ENCODE measurements at places on chromosomes 7 and 10.

DNA sequence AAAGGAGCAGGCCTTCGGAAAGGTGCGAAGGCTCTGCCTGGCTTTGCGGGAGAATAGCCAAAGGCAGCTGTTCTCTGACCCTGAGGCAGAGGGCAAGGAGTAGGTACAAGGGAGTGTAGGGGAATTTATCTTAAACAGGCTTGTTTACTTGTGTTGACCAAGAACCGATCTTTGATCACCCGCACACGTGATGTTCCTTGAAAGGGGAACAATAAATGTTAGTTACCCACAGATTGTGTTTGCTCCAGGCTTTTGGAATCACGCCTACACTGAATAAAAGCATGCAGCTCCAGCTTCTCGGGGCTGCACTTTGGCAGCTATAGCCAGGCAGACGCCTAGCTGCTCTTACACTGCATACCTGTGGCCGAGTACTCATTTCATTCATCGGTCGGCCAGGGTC is 420.8 kb downstream of the PHF14 start:
- no peak for DNase-seq

DNA sequence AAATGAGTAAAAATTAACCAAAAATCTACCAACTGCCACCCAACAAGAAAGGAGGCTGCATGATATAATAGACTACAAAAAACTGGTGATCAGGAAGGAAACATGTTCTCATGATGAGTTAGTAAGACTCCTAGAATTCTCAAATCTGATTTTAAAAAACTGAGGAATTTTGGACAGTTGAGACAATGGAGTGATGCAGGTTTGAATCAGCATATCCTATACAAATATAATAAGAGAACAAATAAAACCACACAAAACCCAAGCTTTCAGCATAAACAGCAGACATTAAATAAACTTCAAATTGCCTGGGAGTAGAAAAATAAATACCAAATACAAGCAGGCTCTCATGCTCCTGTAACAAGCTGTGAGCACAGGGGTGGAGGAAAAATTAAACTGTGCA is 57.8 kb downstream of the SLC25A40 start:
- DNase-seq: no peak

DNA sequence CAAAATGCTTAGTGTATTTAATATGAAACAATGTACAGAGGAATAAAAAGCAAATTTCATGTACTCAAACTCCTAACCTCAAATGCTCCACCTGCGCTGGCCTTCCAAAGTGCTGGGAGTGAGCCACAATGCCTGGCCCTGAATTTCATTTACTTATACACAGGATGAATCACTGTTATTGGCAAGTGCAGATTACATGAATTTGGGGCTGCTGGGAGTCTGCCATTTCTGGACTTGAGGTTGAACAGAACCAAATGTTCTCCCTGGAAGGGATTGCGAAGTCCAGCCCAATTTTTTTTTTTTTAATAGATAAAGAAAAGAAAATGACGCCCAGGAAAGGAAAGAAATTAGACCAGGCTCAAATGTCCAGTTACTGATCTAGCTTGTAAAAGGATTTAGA is 6.8 kb upstream of the CSTF2T start:
- DNase-seq: peak; percentile 68

- DNase-seq: no peak
Measured at GRCh38 chr7:26007510-26007909, 144.5 kb upstream of the NFE2L3 start.

DNA sequence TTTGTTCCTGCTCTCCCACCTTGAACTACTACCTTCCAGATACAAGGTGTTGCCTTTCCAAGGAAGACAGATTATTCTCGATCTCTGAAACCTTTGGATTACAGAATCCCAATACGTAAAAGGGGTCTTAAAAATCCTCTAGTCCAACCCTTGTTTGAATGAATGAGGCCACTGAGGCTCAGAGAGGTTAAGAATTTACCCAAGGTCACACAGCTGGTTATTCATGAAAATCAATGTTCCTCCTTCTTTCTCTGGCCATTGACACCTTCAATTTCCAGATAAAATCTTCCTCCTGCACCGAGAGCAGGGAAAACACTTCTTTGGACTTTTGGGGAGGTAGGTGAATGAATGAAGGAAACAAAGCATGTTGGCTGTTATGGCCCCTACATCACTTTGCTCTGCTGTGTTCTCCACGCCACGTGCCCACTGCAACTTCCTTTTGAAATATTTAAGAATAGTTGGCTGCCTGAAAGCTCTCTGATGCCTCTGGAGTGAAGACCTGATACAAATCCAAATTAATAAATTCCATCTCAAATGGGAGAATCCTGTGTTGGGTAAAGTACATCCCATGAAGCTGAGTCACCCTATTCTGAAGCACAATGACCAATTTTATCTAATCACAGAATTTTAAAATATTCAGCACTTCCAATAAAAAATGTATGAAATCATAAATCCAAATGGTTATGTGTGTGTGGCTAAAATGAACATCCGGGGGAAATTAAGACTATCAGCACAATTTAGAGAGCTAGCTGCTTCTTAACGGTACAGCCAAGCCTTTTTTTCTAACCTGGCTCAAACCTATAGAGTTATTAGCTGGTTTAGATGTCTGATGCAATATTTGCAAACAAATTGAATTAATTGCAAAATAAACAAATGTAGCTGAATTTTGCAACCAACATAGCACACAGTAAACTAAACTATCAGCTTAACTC is 7.3 kb downstream of the SVIL start:
- no peak for DNase-seq

- DNase-seq: peak; percentile 46
Measured at GRCh38 chr10:91798649-91799611, 704 bp downstream of the TNKS2 start.

DNA sequence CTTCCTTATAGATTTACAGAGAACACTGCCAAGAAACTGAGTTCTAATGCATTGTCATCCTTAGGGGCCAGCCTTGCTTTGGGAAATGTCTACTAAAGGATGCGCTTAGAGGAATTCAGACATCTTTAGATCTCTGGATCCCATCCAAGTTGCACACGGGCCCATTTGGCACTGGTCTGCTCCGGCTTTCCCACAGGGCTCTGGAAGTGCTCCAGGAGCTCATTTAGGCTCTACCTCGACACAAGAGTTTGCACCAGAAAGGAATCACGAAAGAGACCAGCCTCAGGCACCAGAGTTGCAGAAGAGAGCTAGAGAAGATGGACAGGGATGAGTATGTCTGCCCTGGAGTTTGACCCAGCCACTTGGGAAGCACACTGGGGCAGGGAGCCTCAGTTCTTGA is 150.1 kb upstream of the TMEM72 start:
- no peak for DNase-seq

DNA sequence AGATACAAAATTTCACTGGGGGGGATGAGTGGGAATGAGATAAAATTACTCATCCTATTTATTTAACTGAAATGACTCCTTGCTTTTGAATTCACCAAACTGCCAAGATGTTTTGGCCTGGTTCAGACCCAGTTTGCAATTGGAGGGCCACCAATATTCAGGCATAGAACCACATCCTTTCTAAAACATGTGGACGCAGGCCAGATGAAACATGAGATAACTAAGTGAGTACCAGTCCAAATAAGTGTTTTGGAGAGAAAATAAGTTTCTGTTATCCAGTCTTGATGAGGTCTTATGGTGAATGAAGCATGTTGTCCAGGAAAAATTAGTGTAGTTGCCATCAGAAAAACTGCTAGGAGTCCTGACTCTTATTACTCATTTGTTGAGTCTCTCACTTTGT is 36.3 kb upstream of the PDK4 start:
- no peak for DNase-seq

GRCh38 chr7:131827421-131827820 is 271.0 kb upstream of the PODXL start:
- DNase-seq: no peak

- peak; percentile 64 for DNase-seq
Measured at GRCh38 chr7:30548845-30549244, 44.2 kb upstream of the GGCT start.

- no peak for DNase-seq
Measured at GRCh38 chr7:84675633-84676034, 481.0 kb upstream of the SEMA3A start.

DNA sequence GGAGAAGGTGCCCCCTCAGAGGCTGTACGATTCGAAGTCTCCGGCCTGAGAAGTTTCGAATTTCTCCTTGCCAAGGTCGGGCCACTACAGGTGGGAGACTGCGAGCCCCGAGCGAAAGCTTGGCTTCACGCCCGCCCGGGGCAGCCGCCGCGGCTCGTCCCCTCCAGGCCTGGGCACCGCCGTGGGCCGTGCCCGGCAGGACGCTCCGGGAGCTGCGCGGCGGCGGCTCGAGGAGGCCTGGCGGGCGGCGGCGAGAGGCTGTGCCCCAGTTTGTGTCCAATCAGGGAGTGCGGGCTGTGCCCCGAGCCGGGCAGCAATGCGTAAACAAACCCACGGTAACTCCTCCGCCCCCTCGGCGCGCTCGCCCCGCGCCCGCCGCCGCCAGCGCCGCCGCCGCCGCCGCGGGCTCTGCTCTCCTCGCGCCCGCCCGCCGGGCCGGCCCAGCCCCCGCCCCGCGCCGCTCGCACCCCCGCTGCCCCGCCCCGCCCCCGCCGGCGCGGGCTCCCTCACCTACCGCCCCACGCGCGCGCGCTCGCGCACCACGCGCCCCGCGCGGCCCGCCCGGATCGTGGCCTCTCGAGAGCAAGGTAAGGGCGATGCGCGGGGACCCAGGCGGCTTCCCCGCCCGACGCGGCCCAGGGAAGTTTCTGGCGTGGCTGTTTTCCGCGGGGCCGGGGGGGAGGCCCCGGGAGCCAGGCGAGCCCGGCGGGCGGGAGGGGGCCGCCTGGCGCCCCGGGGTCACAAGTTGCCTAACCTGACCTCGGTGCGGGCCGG is 57.8 kb upstream of the PCGF5 start:
- DNase-seq: peak; percentile 17

DNA sequence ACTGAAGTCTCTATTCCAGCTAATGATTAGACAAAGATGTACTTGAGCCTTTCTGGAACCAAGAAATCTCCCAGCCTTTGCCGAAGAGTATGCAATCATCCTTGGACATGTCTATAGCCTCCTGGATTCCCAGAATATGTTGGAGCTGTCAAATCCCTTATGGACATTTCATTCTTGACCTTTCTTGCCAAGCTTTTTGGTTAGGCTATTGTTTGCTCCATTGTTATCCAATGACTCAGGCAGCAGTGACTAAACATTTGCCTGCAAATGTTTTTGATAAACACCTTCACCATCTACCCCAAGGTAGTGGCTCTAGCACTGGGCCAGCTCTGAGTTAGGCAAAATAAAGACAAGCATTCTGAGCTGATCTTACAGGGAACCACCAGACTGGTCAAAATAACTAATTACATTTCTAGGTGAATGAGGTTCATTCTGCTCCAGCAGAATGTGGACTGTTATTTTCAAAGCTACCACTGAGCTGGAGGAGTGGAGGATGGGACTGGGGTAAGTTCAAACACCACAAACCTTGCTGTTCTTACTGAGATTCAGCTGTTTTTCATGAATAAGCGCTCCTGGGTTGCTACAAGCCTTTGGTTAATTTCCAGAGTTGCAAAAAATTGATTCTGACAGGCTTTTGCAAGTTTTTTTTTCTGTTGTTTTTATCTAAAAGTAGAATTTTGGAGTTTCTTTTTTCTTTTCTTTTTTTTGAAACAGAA is 81.0 kb downstream of the TMEM270 start:
- no peak for DNase-seq

GRCh38 chr10:11009471-11010308 is 8.0 kb upstream of the CELF2 start:
- no peak for DNase-seq

DNA sequence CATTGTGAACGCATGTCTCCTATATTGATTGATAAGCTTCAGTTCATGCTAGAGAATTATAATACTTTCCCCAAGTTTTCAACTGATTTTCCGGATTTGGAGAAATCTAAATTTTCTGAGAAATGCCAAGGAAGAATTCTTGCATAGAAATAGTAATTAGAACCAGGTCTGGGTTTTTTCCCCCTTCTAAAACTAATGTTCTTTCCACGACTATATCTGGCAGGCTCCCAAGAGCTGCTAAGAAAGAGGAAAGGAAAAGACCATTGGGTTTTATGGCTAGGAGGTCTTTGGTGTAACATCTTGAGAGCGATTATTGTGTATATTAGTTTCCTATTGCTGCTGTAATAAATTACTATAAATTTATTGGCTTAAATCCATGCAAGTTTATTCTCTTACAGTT is 71.8 kb upstream of the CACNB2 start:
- DNase-seq: no peak

DNA sequence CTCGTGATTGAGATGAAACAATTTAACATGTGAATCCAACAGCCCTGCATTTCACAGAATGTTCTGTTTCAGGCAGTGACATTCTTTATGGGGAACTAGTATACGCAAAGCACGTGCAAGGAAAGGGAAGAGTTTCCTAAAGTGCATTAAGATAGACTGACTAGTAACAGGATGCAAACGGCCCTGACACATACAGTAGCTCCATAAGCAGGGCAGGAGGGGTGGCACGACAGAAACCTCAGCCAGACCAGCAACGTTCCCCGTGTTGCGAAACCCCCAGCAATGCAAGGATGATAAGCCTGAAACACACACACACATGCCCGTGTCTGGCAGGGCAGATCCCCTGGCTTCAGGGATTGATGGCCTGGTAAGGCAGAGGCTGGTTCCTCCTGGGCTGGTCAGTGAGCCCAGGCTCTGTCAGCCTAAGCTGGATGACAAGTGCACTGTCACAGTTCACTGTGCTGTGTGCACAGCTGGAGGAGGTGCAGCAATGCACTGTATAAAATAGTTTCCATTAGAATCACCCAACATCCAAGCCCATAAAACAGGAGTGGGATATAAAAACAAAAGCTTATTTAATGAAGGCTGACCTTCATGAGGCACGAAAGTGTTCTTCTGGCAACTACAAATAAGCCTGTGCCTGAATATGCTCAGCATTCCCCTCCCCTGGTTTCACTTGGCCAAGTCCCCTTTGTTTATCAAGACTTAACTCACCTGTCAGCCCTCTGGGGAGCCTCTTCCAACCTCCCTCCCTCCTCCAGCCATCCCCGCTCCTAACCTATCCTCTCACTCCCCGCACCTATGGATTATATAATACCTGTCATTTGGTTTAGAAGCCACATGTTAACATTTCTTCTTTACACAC is 88.8 kb downstream of the GSAP start:
- no peak for DNase-seq

DNA sequence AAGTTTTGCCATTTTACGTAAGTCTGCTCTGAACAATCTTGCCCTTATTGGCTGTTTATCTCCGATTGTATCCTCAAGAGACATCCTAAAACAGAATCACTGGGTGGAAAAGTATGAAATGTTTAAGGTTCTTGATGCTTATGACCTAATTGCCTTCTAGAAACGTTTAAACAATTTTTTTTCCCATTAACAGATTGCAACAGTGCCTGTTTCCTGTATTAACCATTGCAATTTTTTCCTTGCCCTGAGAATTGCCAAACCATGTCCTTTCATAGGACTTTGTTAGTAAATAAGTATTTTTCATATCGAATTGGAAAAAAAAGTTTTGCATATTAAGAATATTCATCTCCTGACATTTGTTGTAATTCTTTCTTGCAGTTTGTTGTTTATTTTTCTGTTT is 639.8 kb downstream of the INHBA start:
- DNase-seq: no peak

GRCh38 chr7:30595436-30596013 is 847 bp downstream of the GARS1 start:
- peak; percentile 22 for DNase-seq

- DNase-seq: no peak
Measured at GRCh38 chr10:130461631-130462030, 325.4 kb downstream of the GLRX3 start.

- DNase-seq: peak; percentile 4
Measured at GRCh38 chr10:62818426-62819011, 2.4 kb upstream of the EGR2 start.

- DNase-seq: no peak
Measured at GRCh38 chr10:88525371-88526069, 57.6 kb downstream of the RNLS start.

- DNase-seq: no peak
Measured at GRCh38 chr7:12893292-12893691, 205.9 kb downstream of the ARL4A start.

GRCh38 chr7:22417349-22417748 is 60.4 kb upstream of the RAPGEF5 start:
- no peak for DNase-seq

Data from muscle of arm (tissue), 14 donors.